ENCODE measurements at places on chromosomes 16 and 17. TPM values are rescaled to one million over a fixed set of nuclear protein-coding genes. Genes with fewer than 3 reads are reported as not detected.

The LRRC36 gene
- not detected for total RNA-seq

DNA sequence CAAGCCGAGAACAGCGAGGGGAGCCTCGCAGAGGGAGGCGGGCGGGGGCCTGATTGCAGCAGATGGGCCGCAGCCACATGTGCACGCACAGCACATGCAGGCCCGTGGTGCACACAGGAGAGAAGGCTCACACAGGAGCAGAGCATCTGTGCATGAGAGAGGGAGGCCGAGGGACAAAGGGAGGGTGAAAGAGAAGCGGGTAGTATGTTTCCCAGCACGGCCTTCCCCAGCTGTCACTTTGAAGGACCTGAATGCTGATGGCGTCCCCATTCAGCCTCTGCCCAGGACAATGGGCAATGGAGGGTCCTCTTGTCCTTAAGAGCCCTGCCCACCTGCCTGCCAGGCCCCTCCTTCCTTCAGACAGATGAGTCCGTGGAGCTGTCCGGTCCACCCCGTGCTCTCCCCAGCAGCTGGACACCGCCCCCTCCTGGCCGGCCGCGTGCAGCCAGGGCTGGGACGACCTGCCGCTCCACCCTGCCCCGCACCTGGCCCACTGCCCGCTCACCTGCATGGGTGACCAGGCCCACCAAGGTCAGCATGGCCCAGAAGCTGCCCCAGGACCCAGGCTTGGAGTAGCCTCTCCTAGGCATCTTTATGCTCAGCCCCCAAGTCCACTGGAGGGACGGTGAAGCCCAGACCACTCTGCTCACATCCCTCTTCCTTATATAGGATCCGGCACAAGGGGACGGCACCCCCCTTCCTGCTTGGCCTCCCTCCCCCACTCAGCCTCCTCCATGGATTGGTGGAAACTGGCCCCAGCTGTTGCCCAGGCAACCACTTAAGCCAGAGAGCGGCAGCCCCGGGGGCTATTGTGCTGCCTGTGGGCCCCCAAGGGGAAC lies at the start of gene BTBD17:
Gene BTBD17 (minus strand): TSS at position 639 of the 839 bp plus-strand sequence. CDS start 49 bp downstream, at position 590.
- DNase-seq: no peak
- no peak within 1 kb of the TSS for H3K4me3 ChIP-seq
- H3K27me3 ChIP-seq: peaks cover 21% of the 10 kb centered on the region
- no peak within 1 kb of the TSS for H3K27ac ChIP-seq
- H3K4me1 ChIP-seq: no peaks in the 10 kb centered on the region
- no peaks in the 10 kb centered on the region for H3K36me3 ChIP-seq

- no peak for DNase-seq
- peaks cover 8% of the 10 kb centered on the region for H3K4me1 ChIP-seq
Observed at GRCh38 chr17:9334536-9335446, 240.8 kb downstream of the STX8 start.

DNA sequence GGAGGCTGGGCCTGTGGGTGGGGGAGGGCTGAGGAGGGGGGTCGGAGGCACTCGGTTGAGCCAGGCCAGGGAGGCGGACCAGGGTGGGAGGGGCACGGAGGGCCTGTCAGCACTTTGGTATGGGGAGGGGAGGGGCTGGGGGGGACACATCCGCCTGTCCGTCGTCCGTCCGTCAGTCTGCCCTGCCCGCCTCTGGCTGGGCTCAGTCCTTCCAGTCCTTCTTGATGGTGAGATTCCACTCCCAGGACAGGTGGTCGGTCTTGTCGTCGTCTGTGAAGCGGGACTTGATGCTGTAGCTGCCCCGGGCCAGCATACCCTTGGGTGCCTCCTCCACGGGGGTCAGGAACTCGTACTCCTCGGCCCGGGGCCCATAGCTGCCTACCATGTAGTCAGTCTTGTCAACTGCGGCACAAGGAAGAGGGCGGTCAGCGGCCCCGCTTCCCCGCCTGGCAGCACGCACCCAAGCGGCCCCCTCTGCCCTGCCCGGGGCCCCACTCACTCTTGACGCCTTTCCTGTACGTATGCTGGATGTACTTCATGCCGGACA lies 2.4 kb downstream of the ARHGDIA start:
- peak overlapping the region; percentile 85 for H3K27ac ChIP-seq
- DNase-seq: no peak
- peaks cover 4% of the 10 kb centered on the region for H3K36me3 ChIP-seq

DNA sequence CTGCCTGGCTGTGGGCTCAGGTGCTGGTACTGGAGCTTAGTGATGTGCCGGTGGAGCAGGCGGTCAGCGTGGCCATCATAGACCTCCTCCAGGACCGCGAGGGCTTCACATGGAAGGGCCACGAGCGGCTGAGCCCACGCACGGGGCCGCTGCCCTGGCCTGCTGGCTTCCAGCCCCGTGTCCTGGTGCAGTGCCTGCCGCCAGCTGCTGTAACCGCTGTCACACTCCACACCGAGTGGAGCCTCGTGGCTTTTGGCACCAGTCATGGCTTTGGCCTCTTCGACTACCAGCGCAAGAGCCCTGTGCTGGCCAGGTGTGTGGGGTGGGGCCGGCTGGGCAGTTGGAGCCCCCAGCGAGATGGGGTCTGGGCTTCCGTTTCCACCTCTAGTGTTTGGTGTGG lies 12.0 kb downstream of the LLGL1 start:
- H3K4me3 ChIP-seq: no peak overlapping the region
- no peaks in the 10 kb centered on the region for H3K27me3 ChIP-seq
- DNase-seq: no peak
- H3K27ac ChIP-seq: no peak overlapping the region

- H3K4me3 ChIP-seq: no peak overlapping the region
- H3K27me3 ChIP-seq: peaks cover 3% of the 10 kb centered on the region
- H3K27ac ChIP-seq: no peak overlapping the region
- no peaks in the 10 kb centered on the region for H3K36me3 ChIP-seq
- H3K4me1 ChIP-seq: no peaks in the 10 kb centered on the region
- DNase-seq: peak; percentile 54
Observed at GRCh38 chr16:80691111-80691741, 113.2 kb downstream of the CDYL2 start.

- no peaks in the 10 kb centered on the region for H3K4me1 ChIP-seq
- peak; percentile 79 for DNase-seq
- H3K4me3 ChIP-seq: no peak overlapping the region
- no peak overlapping the region for H3K27ac ChIP-seq
Observed at GRCh38 chr16:71347146-71347545, 11.4 kb upstream of the CALB2 start.

DNA sequence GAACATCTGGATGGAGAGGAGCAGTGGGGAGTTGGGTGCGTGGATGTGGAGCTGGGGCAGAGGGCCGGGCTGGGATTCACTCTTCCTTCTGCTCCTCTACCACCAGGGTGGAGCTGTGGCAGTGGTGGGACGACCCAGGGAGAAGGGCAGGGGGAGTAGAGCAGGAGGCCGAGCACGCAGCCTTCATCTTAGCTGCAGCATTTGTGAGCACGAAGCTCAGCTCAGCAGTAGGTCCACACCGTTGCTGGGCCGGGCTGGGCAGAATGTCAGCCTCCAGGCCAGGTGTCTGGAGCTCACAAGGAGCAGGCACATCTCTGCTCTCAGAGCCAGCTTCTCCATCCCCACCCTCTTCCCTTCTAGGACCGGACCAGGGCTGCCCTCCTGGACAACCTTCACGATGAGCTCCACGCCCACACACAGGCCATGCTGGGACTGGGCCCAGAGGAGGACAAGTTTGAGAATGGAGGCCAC lies 55.7 kb downstream of the OR1D5 start:
- H3K36me3 ChIP-seq: no peaks in the 10 kb centered on the region
- H3K27me3 ChIP-seq: no peaks in the 10 kb centered on the region
- H3K27ac ChIP-seq: no peak overlapping the region
- peaks cover 23% of the 10 kb centered on the region for H3K4me1 ChIP-seq

DNA sequence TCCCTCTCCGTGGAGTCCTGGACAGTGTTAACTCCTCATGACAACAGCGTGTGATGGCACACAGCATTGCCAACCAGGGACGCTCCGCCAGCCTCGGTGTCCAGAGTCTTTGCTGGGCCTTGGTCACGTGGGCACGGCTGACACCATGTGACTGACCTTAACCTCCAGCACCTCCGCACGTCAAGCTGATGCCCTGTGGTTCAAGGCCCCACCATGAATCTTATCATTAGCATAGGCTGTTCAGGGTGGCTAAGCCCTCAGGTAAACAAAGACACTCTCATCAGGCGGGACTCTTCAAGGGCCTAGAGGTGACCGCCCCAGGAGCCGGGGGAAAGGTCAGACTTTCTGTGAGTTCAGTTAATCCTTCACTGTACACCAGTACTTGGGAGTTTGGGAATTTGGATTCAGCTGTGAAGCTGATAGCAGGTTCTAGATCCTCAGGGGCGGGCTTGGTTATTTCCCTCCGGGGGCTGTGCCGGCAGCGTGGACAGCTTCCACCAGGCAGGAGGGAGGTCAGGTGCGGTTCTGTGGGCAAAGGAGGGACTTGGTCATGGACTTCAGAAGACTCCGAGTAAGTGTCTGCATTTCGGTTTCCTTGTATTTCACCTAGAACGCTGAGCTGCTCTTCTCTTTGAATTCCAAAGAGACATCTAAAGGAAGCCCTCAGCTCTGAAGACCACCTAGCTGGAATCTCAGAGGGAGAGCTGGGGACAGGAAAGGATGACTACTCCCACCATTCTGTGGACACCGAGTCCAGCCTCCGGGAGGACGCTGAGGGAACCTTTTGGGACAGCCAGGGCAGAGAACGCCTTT lies 195.5 kb upstream of the CIBAR2 start:
- H3K27me3 ChIP-seq: no peaks in the 10 kb centered on the region
- no peak overlapping the region for H3K4me3 ChIP-seq
- no peaks in the 10 kb centered on the region for H3K36me3 ChIP-seq
- no peak for DNase-seq
- no peak overlapping the region for H3K27ac ChIP-seq
- peaks cover 31% of the 10 kb centered on the region for H3K4me1 ChIP-seq

DNA sequence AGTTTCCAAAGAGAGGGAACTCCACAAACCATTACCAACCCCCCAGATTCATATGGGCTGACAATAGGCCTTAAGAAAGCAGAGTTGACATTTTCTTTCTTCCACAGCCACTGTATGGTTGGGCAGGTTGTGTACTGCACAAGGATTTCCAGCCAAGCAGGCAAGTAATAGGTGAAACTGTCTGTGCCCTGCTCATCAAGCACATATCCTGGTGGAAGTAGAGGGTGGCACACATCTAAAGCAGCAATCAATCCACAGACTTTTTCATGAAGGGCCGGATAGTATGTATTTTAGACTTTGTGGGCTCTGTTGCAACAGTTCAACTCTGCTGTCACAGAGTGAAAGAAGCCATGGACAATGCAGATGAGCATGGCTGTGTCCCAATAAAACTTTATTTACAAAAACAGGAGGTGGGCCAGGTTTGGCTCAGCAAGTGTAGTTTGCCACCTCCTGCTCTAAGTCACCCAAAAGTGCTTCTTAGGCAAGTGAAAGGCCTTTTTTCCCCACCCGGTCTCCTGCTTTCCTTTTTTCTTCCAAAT lies 63.4 kb downstream of the SNX20 start:
- no peak for DNase-seq
- no peak overlapping the region for H3K27ac ChIP-seq
- H3K27me3 ChIP-seq: peaks cover 23% of the 10 kb centered on the region
- H3K4me1 ChIP-seq: peaks cover 17% of the 10 kb centered on the region

GRCh38 chr16:71734511-71734910 lies 10.0 kb upstream of the PHLPP2 start:
- no peak overlapping the region for H3K27ac ChIP-seq
- no peak overlapping the region for H3K4me3 ChIP-seq
- peaks cover 60% of the 10 kb centered on the region for H3K36me3 ChIP-seq

DNA sequence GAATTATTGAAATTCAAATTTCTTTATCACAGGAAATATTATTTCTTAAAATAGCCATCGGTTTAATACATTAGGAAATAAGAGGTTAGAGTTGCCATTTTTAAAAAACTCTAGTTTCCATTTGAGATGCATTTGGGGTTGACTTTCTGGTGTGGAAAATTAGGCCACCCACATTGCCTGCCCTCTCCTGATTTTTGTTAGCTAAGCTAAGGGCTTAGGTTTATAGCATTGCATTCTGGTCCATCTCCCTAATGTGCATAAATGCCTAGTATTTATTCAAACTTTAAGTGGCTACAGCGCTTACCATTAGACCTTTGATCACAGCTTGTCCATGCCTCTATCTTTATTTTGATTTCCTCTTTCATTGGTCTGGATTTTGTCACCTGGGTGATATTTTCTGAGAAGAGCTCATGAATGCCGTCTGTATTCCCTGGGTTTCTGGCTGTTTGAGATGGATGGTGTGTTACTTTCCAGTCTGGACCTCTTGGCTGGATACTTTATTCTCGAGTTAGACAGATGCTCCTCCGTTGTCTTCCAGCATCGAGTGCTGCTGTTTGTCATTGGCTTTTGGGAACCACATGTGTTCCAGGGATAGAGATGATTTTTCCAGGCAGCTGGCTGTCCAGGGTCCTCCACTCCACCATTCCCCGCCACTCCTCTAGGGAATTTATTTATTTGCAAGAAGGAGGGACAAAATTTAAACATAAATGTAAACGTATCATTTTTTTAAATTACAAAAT lies 120.3 kb downstream of the KATNIP start:
- DNase-seq: no peak
- H3K36me3 ChIP-seq: peaks cover 16% of the 10 kb centered on the region
- H3K27me3 ChIP-seq: no peaks in the 10 kb centered on the region
- H3K4me1 ChIP-seq: no peaks in the 10 kb centered on the region

DNA sequence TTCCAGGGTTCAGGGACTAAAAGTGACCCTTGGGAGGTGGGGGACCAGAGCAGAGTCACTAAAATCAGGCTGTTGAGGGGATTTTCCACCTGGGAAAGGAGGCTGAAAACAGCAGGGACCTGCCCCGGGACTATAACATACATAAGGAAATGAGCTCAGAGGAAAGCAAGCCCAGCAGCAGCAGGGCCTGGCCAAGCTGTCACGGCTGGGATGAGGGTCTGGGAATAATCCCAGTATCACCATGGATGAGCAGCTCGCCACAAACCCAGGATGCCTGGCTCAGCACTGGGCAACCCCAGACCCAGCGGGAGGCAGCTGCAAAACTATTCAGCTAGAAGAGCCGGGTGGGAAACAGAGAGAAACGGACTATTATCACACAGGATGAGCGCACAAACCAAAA lies 72.4 kb downstream of the RPH3AL start:
- no peak for DNase-seq
- no peak overlapping the region for H3K27ac ChIP-seq
- H3K4me1 ChIP-seq: no peaks in the 10 kb centered on the region
- H3K4me3 ChIP-seq: no peak overlapping the region

- peaks cover 37% of the 10 kb centered on the region for H3K27me3 ChIP-seq
- H3K4me3 ChIP-seq: no peak overlapping the region
- no peaks in the 10 kb centered on the region for H3K4me1 ChIP-seq
- no peak for DNase-seq
- H3K36me3 ChIP-seq: no peaks in the 10 kb centered on the region
- no peak overlapping the region for H3K27ac ChIP-seq
Observed at GRCh38 chr16:68425498-68426346, 22.6 kb downstream of the SMPD3 start.

DNA sequence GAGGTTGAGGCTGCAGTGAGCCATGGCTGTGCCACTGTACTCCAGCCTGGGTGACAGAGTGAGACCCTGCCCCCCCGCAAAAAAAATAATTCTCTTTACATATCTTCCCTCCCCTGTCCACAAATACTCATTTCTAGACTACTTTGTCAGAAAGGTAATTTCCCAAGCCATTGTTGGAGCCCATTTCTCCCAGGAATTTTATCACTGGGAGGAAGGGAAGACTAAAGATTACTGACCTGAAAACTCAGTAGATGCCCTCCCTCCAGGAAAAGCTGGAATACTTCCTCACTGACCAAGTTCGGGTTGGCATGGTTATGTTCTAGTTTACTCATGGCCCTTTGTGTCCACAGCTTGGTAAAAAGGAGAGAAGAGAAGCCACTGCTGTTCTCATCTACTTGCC lies 4.1 kb downstream of the CALCOCO2 start:
- H3K27me3 ChIP-seq: no peaks in the 10 kb centered on the region
- no peak overlapping the region for H3K27ac ChIP-seq
- no peak for DNase-seq

The KCNJ2 gene
- total RNA-seq: not detected

GRCh38 chr17:75093548-75094158 lies 5.9 kb downstream of the SLC16A5 start:
- no peak for DNase-seq
- no peaks in the 10 kb centered on the region for H3K27me3 ChIP-seq
- peaks cover 43% of the 10 kb centered on the region for H3K4me1 ChIP-seq
- no peak overlapping the region for H3K27ac ChIP-seq
